ENCODE measurements at places on chromosomes 7 and 10. TPM values are rescaled to one million over a fixed set of nuclear protein-coding genes. Genes with fewer than 3 reads are reported as not detected.
A peak's percentile ranks its signal among the peaks of the same experiment; 100 is the strongest.

GRCh38 chr7:51313738-51314425, 2.7 kb downstream of the COBL start:
- no peak overlapping the region for H3K27ac ChIP-seq
- peaks cover 7% of the 10 kb centered on the region for H3K4me1 ChIP-seq
- DNase-seq, result no peak
- H3K27me3 ChIP-seq, result peaks cover 39% of the 10 kb centered on the region
- no peak overlapping the region for H3K4me3 ChIP-seq

GRCh38 chr7:141708351-141708750, at the start of gene WEE2:
TSS of gene WEE2 (plus strand) at chr7:141708353. CDS start at chr7:141708759, 406 bp downstream.
- no peaks in the 10 kb centered on the region for H3K36me3 ChIP-seq

DNA sequence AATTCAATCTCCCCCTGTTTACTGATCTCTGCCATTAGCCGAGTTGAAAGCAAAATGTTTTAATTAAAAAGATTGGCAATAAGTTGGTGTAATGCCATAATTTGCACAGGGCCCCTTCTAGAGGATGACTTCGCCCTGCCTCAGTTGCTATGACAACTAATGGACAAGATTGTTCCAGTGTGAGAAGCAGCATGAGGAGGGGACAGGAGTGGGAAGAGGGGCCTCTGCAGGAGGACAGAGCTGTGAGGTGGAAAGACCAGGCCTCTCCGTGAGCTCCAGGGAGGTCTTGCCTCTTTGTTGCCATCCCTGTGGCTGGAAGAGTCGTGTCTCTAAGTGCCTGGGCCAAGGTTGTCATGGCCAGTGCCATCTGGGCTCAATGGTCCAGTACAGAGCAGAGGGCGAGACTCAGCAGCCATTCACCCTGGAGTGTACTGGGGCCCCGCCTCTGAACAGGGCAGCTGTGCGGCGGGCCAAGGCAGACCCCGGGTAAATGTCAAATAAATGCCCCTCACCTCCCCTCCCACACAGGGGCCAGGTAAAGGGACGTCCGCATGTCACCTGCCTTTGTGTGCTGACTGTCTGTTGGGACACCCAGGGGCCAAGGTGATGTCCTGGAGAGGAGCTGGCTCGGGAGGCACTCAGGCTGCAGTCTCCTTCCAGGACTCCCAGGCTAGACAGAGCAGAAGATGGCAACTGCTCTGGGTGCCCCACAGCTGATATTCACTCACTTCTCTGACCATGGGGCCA, 97.0 kb upstream of the RET start:
- no peaks in the 10 kb centered on the region for H3K4me1 ChIP-seq
- H3K4me3 ChIP-seq, result no peak overlapping the region
- DNase-seq, result no peak
- H3K36me3 ChIP-seq, result no peaks in the 10 kb centered on the region

SHTN1 gene
- 0.62 TPM for total RNA-seq

- H3K4me3 ChIP-seq, result no peak overlapping the region
- no peak overlapping the region for H3K27ac ChIP-seq
- H3K36me3 ChIP-seq, result no peaks in the 10 kb centered on the region
- no peak for DNase-seq
Observed at GRCh38 chr10:130714742-130715467, 578.7 kb downstream of the GLRX3 start.

NUB1 gene
- total RNA-seq, result 82.3 TPM

DNA sequence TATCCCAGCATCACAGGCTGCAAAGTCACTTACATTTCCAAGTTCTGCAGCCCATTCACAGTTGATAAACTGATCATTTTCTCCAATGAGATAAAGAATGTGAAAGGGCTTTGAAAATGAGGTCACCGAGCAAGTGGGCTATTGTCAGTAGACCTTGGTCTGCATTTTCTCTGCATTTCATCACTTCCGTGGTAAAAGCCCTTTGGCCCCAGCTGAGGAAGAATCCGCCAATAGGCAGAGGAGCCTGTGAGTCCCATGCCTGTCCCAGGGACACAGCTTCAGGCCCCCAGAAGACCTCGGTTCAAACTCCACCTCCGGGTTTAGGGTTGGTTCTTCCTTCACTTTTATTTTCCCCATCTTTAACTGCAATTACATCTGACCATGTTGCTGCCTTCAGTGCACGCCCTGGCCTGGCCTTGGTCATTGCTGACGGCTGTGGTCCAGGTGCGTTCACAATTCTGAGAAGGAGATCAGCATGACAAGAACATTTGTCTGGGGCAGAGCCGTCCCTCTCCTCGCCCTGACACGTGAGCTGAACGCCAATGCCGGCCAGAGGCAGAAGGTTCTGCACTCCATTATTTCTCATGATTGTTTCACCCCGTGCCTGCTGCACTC, 292.5 kb downstream of the TCERG1L start:
- H3K27ac ChIP-seq, result no peak overlapping the region
- no peaks in the 10 kb centered on the region for H3K27me3 ChIP-seq
- H3K4me1 ChIP-seq, result no peaks in the 10 kb centered on the region
- H3K36me3 ChIP-seq, result no peaks in the 10 kb centered on the region
- H3K4me3 ChIP-seq, result no peak overlapping the region

CYP3A4 gene
- 0.16 TPM for total RNA-seq

GRCh38 chr7:31119249-31119648, 67.1 kb downstream of the ADCYAP1R1 start:
- H3K27me3 ChIP-seq, result peaks cover 14% of the 10 kb centered on the region
- H3K4me1 ChIP-seq, result no peaks in the 10 kb centered on the region
- H3K36me3 ChIP-seq, result no peaks in the 10 kb centered on the region
- H3K4me3 ChIP-seq, result no peak overlapping the region

GRCh38 chr10:6787091-6787490, 207.0 kb upstream of the PRKCQ start:
- no peaks in the 10 kb centered on the region for H3K4me1 ChIP-seq
- peaks cover 12% of the 10 kb centered on the region for H3K27me3 ChIP-seq
- no peak overlapping the region for H3K4me3 ChIP-seq
- no peaks in the 10 kb centered on the region for H3K36me3 ChIP-seq
- H3K27ac ChIP-seq, result no peak overlapping the region

- peaks cover 13% of the 10 kb centered on the region for H3K27me3 ChIP-seq
- H3K27ac ChIP-seq, result no peak overlapping the region
- DNase-seq, result no peak
- H3K4me1 ChIP-seq, result no peaks in the 10 kb centered on the region
Observed at GRCh38 chr10:91137822-91138221, 82.6 kb upstream of the PCGF5 start.

GIMAP5 gene
- 82.8 TPM for total RNA-seq

GRCh38 chr7:127064-127598, 65.2 kb upstream of the FAM20C start:
- no peaks in the 10 kb centered on the region for H3K4me1 ChIP-seq
- H3K27ac ChIP-seq, result no peak overlapping the region
- no peaks in the 10 kb centered on the region for H3K27me3 ChIP-seq

DNA sequence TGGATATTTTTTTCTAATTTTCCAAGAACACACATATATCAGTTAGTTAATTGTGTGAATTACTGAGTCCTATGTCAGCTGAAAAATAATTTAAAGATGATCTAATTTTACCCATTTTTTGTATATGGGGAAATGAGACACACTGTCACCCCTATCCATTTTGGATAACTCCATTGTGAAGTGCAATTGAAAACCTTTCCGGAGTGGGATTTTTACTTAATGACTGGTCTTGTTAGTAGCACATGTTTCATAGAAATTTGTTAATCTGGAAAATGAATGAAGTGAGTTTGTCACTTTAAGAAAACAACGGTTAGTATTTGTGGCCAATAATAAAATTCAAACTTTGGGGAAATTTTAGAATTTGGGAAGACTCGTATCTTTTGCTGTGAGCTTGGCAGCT, 2.0 kb downstream of the GARS1 start:
- no peaks in the 10 kb centered on the region for H3K27me3 ChIP-seq
- H3K4me1 ChIP-seq, result peaks cover 17% of the 10 kb centered on the region
- H3K27ac ChIP-seq, result no peak overlapping the region

GRCh38 chr10:6741541-6741941, 161.5 kb upstream of the PRKCQ start:
- no peak overlapping the region for H3K4me3 ChIP-seq
- H3K36me3 ChIP-seq, result no peaks in the 10 kb centered on the region
- peaks cover 3% of the 10 kb centered on the region for H3K4me1 ChIP-seq
- no peak overlapping the region for H3K27ac ChIP-seq
- no peak for DNase-seq

CRPPA gene
- 1.0 TPM for total RNA-seq

DNA sequence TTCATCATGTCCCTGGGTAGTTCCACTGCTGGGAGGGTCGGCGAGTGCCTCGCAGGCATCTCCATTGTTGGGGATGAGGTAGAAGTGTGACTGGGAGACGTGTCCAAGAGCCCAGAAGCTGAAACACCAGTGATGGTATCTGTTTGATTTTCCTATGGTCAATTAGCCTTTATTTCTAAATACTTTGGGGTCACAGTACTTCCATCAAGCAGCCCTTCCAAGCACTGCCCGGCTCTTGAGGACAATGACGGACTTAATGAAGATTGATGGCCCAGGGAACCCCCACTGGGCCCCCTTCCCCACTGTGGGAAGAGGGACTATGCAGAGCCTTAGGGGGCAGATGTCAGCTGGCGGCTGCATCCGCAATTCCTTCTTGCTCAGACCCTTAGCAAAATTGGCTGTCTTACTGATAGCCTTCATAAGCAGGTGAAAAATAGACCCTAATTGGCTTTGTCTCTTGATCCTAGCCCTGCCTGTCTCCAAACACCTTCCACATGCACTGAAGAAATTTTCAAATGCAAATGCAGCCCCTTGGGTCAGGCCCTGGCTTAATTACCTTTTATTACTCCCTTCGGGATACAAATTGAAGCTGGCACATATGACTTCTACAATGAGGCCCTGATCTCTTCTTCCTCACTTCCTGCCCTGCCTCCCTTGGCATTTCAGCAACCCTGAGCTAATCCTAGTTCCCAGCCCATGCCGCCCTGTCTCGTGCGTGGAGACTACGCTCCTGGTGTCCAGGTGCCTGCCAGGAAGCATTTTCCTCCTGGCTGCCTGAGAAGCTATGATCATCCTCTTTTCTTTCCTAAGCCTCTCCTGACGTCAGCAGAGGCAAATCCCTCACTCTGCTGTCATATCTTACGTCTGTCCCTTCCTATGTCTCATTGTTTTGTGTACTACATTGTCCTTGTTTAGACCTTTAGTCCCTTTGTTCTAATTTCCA, 124.5 kb upstream of the GDF10 start:
- H3K36me3 ChIP-seq, result no peaks in the 10 kb centered on the region
- H3K27ac ChIP-seq, result no peak overlapping the region
- no peak for DNase-seq
- no peaks in the 10 kb centered on the region for H3K27me3 ChIP-seq
- H3K4me3 ChIP-seq, result no peak overlapping the region
- H3K4me1 ChIP-seq, result no peaks in the 10 kb centered on the region

GRCh38 chr7:12067156-12067831, 143.8 kb upstream of the TMEM106B start:
- H3K27me3 ChIP-seq, result no peaks in the 10 kb centered on the region
- DNase-seq, result peak; percentile 15
- no peak overlapping the region for H3K27ac ChIP-seq
- H3K4me1 ChIP-seq, result no peaks in the 10 kb centered on the region
- H3K4me3 ChIP-seq, result no peak overlapping the region

Measured in T-cell (primary cell).